CD4-positive, alpha-beta T cell treated with Interleukin-15 for 1 hour (primary cell): ENCODE measurements at places on chromosomes 4 and X.

DNA sequence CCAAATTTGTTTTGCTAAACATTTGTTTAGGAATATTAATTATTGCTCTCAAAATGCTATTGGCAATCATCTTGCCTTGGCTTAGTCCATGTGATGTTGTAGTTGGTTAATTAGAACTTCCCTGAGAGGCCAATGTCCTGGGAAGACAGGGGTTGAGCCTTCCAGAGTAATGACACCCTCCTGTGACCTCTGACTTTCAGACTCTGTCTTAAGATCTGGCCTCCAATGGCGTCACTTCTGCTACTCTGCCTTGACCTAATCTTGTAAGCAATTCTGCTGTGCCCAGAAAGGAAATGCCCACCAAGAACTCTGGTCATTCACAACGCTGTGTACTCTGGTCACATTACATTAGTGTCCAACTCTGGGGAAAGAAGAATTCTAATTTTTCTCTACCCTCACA is 111.9 kb downstream of the SH3RF1 start:
- DNase-seq, result no peak

DNA sequence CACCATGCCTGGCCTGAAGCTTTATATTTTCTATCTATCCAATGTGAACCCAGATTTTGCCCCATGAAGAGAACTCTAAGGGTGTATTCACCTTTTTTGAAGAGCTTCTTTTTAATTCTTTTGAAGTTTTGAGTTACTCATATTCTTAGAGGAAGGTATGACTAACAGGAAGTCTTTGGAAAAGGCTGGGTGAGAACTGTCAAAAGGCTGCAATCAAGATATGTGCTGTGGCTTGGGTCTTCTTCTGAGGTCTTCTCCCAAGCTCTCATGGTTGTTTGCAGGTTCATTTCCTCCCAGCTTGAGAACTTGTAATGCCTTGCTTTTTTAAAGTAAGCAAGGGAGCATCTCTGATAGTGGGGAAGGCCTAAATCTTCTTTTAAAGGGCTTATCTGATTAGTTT is 3.1 kb upstream of the C4orf17 start:
- no peak for DNase-seq

- DNase-seq, result no peak
Observed at GRCh38 chrX:119539872-119540271, 25.3 kb downstream of the STEEP1 start.

- DNase-seq, result no peak
Observed at GRCh38 chr4:22625311-22625710, 67.4 kb upstream of the GBA3 start.

GRCh38 chrX:80181079-80181478 is 166.5 kb downstream of the TBX22 start:
- DNase-seq, result no peak

GRCh38 chr4:176191974-176192373 is 3.4 kb downstream of the SPATA4 start:
- no peak for DNase-seq

DNA sequence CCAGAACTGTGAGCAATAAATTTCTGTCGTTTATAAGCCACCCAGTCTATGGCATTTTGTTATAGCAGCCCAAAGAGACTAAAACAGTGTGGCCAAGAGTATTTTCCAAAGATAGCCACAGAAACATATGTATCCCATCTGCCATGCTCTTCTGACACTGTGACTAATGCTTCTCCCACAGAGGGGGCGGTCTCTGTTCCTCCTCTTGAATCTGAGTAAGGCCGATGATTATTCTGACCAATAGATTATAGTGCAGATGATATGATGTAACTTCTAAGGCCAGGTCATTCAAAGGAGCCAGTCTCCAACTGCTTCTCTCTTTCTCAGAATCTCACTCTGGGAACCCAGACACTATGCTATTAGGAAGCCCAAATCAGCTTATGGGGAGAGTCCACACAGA is 570.7 kb downstream of the BCOR start:
- DNase-seq, result no peak

DNA sequence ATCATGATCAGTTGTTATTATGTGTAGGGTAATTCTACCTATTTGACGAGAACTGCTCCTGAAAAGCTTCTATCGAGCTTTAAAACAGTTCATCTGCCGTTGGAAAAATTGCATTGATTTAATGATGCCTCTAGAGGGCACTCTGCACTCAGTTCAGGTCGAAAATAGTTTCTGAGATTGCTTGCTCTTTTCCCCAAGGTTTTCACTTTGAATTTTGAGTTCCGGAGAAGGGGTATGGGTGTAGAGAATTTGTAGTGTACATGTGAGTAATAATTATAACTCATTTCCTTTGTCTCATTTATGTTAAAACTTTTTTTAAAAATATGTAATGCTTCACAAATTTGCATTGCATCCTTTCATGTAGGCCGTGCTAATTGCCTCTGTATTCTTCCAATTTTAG is 28.4 kb upstream of the TNIP3 start:
- no peak for DNase-seq

DNA sequence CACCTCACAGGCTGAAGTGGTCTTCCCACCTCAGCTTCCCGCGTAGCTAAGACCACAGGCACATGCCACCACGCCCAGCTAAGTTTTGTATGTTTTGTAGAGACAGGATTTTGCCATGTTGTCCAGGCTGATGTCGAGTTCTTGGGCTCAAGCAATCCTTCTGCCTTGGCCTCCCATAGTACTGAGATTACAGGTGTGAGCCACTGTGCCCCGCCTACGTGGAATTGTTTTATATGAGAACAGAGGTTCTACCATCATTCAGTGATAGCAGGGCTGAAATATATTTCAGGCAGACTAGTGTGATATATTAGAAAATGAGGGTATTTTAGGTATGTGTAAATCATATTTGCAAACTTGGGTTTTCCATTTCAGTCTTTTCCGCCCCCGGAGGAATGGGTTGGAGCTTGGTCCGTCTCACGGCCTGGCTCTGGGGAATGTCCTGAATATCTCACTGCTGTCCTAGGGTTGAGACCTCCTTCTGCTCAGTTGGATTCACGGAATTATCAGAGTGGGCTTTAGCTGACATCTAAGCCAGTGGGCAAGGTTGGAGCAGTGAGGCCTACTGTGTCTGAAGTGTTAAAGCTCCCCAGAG is 19.9 kb downstream of the NSD2 start:
- no peak for DNase-seq

GRCh38 chr4:107970063-107970798 is 19.5 kb upstream of the HADH start:
- DNase-seq, result no peak

GRCh38 chrX:86028681-86029080 is 18.7 kb downstream of the CHM start:
- no peak for DNase-seq

DNA sequence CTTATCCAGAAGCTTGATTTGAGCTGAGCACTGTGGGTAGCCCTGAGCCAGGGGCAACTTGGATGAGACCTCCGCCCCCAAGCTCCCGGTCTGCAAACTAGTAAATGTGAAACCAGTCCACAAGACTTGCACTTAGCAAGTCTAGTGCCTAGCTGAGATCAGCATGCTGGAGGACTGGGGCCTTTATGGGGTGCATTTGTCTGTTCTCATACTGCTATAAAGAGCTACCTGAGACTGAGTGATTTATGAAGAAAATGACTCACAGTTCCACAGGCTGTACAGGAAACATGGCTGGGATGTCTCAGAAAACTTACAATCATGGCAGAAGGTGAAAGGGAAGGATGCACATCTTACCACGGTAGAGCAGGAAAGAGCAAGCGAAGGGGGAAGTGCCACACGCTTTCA is 42.1 kb upstream of the HOPX start:
- no peak for DNase-seq

DNA sequence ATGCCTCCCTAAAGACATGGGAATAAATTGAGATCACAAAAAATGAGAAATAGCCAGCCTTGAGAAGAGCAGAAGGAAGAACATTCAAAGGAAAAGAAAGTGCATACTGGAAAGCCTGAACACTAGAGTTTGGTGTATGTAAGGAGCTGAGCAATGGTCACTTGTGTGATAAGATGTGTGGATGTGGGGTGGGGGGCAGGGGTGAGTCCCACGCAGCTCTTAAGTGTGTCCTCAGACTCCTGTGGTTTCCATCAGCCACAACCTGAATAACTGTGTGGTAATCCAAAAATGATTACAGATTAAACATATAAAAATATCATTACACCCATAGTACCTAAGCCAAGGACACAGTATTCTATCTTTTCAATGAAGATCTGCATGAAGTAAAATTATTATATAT is 59.9 kb downstream of the ELOVL6 start:
- DNase-seq, result no peak

DNA sequence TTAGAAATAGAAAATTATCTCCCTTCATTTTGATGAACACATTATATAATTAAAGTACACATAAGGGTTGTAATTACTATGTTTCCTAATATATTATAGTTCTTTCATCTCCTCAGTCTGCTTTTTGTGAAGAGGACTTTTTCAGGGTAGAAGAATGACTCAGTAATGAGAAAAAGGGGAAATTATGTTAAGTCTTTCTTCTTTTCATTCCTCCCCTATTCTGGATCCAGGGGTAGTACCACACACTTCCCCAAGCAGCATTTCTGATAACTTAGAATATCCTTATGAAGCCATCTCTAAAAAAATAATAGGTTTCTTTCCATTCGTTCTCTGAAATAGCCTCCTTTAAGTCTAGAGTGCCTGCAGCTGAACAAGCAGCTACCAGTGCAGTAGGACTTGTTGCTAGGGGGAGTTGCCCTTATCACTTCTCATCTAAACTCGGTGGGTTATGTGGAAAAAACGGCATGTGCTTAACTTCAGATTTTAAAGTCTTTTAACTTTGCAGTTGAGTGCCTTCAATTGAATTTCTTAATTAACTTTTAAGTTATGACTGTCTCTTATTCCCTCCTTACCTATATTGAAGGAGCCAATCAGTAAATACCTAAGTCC is 184.8 kb downstream of the ARHGAP24 start:
- no peak for DNase-seq

DNA sequence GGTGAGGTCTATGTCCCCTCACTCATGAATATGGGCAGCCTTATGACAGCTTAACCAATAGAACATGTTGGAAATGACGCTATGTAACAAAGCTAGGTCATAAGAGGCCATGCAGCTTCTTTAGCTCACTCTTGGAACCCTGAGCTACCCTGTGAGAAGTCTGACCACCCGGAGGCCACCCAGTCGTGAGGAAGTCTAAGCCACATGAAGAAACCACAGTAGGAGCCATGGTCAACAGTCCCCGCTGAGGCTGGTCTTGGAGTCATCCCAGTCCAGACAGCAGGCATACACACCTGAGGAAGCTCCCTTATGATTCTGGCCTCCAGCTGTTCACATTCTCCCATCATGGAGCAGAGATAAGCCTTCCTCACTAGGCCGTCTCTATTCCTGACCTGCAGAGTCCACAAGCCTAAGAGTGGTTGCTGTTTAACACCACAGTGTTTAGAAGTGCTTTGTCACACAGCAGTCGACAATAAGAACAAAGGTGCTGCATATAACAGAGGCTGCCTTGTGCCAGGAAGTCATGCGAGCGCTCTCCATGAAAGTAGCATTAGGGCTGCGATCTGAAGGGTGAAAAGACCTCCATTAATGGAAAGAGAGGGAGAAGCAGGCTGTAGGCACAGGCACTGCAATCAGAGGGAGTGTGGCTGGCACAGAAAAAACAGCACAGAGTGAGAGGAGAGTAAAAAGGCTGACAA is 38.2 kb downstream of the TSPAN5 start:
- DNase-seq, result no peak

DNA sequence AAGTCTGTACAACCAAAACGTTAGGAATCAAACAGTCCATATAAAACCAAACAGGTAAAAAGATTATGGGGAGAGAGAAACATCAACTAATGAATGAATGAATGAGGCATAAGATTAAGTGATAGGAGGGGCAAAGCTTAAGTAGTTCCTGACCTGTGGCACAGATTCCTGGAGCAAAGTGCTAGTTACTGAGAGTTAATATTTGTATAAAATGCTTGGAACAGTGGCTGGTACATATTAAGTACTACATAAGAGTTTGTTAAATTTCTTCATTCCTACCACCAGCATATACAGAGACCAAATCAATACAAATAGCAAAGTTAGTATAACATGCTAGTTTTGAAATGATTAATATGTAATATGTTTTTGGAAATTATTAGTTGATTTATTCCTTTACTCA is 363.7 kb downstream of the ADAM29 start:
- DNase-seq, result no peak

GRCh38 chr4:159547645-159548308 is 444.9 kb downstream of the RAPGEF2 start:
- no peak for DNase-seq

DNA sequence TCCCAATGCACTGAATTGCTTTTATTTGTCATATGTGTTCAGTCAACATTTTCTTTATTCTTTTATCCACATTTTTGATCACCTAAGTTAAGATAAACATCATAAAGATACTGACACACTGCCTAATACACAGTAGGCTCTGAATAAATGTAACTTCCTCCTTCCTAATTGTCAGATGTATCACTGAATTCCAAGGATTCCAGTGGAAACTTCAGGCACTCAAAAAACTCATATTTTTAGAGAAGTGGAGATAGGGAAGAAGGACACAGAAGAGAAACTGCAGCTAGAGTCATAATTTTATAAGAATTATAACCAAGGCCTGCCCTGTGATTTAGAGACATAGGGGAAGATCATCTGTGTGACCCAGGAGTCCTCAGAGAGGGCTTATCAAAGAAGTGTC is 753.3 kb downstream of the ADGRL3 start:
- no peak for DNase-seq

DNA sequence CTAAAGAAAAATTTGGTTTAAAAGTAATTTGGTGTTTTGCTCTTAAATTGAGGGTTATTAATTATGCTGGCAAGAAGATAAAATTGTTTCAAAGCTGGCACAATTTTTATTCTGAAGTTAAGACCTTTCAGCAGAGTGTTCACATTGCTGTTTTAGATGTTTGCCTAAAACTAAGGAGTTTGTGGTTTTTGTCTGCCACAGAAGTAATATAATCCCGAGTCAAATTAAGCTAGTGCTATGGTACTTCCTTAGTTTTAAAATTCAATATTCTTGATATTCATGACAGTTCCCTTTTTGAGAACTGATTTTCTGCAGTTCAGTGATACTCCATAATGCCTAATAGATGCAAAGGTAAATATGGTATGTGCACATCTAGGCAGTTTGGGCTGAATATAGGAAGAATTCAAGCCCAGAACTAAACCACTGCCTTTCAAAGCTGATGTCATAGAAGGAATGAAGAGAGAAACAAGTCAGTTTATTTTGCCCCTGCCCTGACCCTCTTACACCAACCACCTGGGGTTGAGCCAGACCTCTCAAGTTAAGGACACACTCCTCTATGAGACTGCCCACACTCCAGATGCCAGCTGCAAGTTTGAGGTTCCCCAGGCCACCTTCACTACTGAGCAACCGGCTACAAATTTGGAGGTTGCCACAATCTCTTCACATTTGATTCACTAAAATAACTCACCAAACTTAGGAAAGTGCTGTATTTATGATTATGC is 32.1 kb upstream of the VEGFC start:
- no peak for DNase-seq

GRCh38 chr4:147157860-147158701 is 212.4 kb upstream of the TTC29 start:
- DNase-seq, result no peak

GRCh38 chrX:96982161-96982560 is 98.5 kb downstream of the RPA4 start:
- DNase-seq, result no peak

- no peak for DNase-seq
Observed at GRCh38 chr4:141711211-141711610, 74.8 kb downstream of the IL15 start.
